ENCODE measurements at places on chromosomes 5 and 9. TPM values are rescaled to one million over a fixed set of nuclear protein-coding genes. Genes with fewer than 3 reads are reported as not detected.

GRCh38 chr5:154377754-154378533 is 67.9 kb upstream of the SAP30L start:
- H3K4me3 ChIP-seq, result no peak overlapping the region
- H3K27ac ChIP-seq, result no peak overlapping the region
- H3K36me3 ChIP-seq, result no peaks in the 10 kb centered on the region
- no peaks in the 10 kb centered on the region for H3K27me3 ChIP-seq

GRCh38 chr5:88145221-88145610 is 123.4 kb downstream of the TMEM161B start:
- H3K4me1 ChIP-seq, result peaks cover 38% of the 10 kb centered on the region
- H3K27me3 ChIP-seq, result no peaks in the 10 kb centered on the region
- no peak for DNase-seq
- no peaks in the 10 kb centered on the region for H3K36me3 ChIP-seq

GRCh38 chr9:19748278-19749126 is 40.3 kb downstream of the SLC24A2 start:
- H3K27ac ChIP-seq, result no peak overlapping the region
- H3K4me1 ChIP-seq, result no peaks in the 10 kb centered on the region
- no peak overlapping the region for H3K4me3 ChIP-seq
- H3K27me3 ChIP-seq, result no peaks in the 10 kb centered on the region
- no peak for DNase-seq
- no peaks in the 10 kb centered on the region for H3K36me3 ChIP-seq

The ARID3C gene
- not detected for total RNA-seq

GRCh38 chr5:163889369-163889768 is 383.9 kb downstream of the MAT2B start:
- H3K27me3 ChIP-seq, result no peaks in the 10 kb centered on the region
- no peak overlapping the region for H3K27ac ChIP-seq
- no peak for DNase-seq
- H3K4me3 ChIP-seq, result no peak overlapping the region
- no peaks in the 10 kb centered on the region for H3K36me3 ChIP-seq

The SNCAIP gene
- 2.6 TPM for total RNA-seq

The MRPL50 gene
- 7.3 TPM for total RNA-seq

GRCh38 chr5:66142417-66142816 is 1.7 kb upstream of the SREK1 start:
- no peaks in the 10 kb centered on the region for H3K36me3 ChIP-seq
- H3K27ac ChIP-seq, result no peak overlapping the region
- peaks cover 21% of the 10 kb centered on the region for H3K4me1 ChIP-seq
- no peaks in the 10 kb centered on the region for H3K27me3 ChIP-seq
- H3K4me3 ChIP-seq, result no peak overlapping the region

The OR4F3 gene
- not detected for total RNA-seq

- H3K36me3 ChIP-seq, result no peaks in the 10 kb centered on the region
- no peak overlapping the region for H3K4me3 ChIP-seq
- H3K27me3 ChIP-seq, result no peaks in the 10 kb centered on the region
- DNase-seq, result peak; percentile 32
Observed at GRCh38 chr9:124284940-124285441, 27.2 kb downstream of the NEK6 start.

- no peaks in the 10 kb centered on the region for H3K27me3 ChIP-seq
- peak; percentile 86 for DNase-seq
- peaks cover 20% of the 10 kb centered on the region for H3K4me1 ChIP-seq
- H3K4me3 ChIP-seq, result no peak overlapping the region
Observed at GRCh38 chr5:115379622-115380344, 83.3 kb upstream of the CCDC112 start.

DNA sequence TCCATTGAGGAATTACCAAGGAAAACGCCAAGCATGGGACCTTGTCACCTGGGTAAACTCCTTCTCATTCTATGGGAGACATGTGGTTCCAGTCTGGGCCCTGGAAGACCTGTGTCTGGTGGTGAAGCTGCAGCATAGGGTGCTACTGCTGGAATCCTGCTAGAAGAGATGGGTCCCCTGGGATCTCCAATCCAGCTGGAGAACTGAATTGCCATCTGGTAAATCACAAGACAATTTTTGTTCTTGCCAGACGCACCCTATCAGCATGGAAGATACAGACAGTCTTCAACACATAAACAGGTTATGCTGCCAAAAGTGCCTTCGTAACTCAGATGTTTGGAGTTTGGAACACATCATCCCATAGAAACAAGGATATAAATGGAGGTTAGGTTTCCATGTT is 424.0 kb upstream of the BRINP1 start:
- no peak overlapping the region for H3K4me3 ChIP-seq
- H3K27ac ChIP-seq, result no peak overlapping the region
- no peak for DNase-seq
- H3K27me3 ChIP-seq, result no peaks in the 10 kb centered on the region
- H3K4me1 ChIP-seq, result no peaks in the 10 kb centered on the region
- H3K36me3 ChIP-seq, result no peaks in the 10 kb centered on the region

The TTC1 gene
- total RNA-seq, result 11.2 TPM

DNA sequence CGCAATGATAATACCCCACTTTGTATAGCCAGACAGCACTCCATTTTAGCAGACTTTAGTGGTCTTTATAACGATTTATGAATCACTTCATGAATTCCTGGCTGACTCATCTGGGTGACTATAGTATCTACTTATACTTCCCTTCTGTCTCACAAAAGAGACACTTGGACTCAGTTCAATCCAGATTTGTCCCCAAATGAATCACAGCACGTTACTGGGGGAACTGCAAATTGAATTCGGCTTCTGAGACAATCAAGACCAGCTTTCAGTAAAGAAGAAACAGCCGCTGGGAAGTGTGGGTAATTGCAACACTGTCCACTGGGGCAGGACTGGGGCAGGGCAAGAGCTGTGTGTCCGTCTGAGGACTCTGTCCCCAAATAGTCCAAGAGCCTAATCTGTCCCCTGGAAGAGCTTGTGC is 337.3 kb upstream of the RFX3 start:
- peaks cover 3% of the 10 kb centered on the region for H3K4me1 ChIP-seq
- H3K36me3 ChIP-seq, result no peaks in the 10 kb centered on the region
- DNase-seq, result peak; percentile 17
- H3K27me3 ChIP-seq, result no peaks in the 10 kb centered on the region

GRCh38 chr9:75962013-75962661 is 71.7 kb downstream of the PCSK5 start:
- H3K27ac ChIP-seq, result no peak overlapping the region
- no peaks in the 10 kb centered on the region for H3K36me3 ChIP-seq
- peaks cover 8% of the 10 kb centered on the region for H3K4me1 ChIP-seq

DNA sequence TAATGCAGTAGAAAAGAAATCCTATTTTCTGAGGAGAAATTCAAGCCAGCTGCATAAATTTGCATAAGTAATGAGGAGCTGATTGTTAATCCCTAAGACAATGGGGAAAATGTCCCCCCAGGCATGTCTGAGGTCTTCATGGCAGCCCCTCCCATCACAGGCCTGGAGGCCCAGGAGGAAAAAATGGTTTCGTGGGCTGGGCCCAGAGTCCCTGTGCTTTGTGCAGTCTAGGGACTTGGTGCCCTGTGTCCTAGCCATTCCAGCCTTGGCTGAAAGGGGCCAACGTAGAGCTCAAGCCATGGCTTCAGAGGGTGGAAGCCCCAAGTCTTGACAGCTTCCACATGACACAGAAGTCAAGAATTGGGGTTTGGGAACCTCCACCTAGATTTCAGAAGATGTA is 357.5 kb downstream of the SPATA31D1 start:
- H3K27me3 ChIP-seq, result no peaks in the 10 kb centered on the region
- H3K36me3 ChIP-seq, result no peaks in the 10 kb centered on the region
- no peak overlapping the region for H3K4me3 ChIP-seq
- no peak for DNase-seq

GRCh38 chr5:44002381-44002901 is 386.8 kb downstream of the FGF10 start:
- DNase-seq, result peak; percentile 92
- no peaks in the 10 kb centered on the region for H3K27me3 ChIP-seq
- H3K4me3 ChIP-seq, result no peak overlapping the region

GRCh38 chr5:68533051-68533450 is 317.5 kb downstream of the PIK3R1 start:
- no peaks in the 10 kb centered on the region for H3K36me3 ChIP-seq
- no peak overlapping the region for H3K27ac ChIP-seq
- H3K4me1 ChIP-seq, result peaks cover 24% of the 10 kb centered on the region
- H3K4me3 ChIP-seq, result no peak overlapping the region
- DNase-seq, result no peak

The TRIP13 gene
- 1.3 TPM for total RNA-seq

The CKMT2 gene
- total RNA-seq, result 4.9 TPM

DNA sequence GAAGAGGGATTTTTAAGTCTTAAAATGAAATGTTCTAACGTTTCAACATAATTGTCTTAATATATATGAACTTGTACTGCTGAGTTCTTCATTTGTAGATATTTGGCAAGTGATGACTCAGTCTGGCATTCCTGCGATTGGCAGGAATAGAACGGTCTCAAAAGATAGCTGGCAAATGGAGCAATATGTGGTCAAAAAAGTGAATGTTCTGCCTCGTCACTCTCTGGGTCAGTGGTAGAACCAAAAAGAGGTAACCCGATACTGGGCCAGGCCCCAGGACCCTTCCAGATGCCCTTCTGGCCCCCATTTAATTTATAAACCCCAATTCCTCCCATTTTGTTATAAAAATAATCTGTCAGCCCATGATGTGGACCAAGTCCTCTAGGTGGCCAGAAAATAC is 39.2 kb downstream of the ZNF366 start:
- H3K4me1 ChIP-seq, result no peaks in the 10 kb centered on the region
- no peaks in the 10 kb centered on the region for H3K27me3 ChIP-seq
- no peaks in the 10 kb centered on the region for H3K36me3 ChIP-seq
- no peak overlapping the region for H3K4me3 ChIP-seq
- no peak for DNase-seq

The RHOBTB3 gene
- total RNA-seq, result 153 TPM

The AIF1L gene
- total RNA-seq, result 4.9 TPM

- DNase-seq, result no peak
- H3K4me3 ChIP-seq, result no peak overlapping the region
- H3K27me3 ChIP-seq, result no peaks in the 10 kb centered on the region
- H3K36me3 ChIP-seq, result no peaks in the 10 kb centered on the region
Observed at GRCh38 chr9:93910598-93910997, 44.6 kb downstream of the BARX1 start.

GRCh38 chr9:87954230-87954629 is 20.1 kb downstream of the CDK20 start:
- no peak overlapping the region for H3K27ac ChIP-seq
- H3K36me3 ChIP-seq, result no peaks in the 10 kb centered on the region
- DNase-seq, result no peak
- no peaks in the 10 kb centered on the region for H3K4me1 ChIP-seq
- no peak overlapping the region for H3K4me3 ChIP-seq
- H3K27me3 ChIP-seq, result no peaks in the 10 kb centered on the region

DNA sequence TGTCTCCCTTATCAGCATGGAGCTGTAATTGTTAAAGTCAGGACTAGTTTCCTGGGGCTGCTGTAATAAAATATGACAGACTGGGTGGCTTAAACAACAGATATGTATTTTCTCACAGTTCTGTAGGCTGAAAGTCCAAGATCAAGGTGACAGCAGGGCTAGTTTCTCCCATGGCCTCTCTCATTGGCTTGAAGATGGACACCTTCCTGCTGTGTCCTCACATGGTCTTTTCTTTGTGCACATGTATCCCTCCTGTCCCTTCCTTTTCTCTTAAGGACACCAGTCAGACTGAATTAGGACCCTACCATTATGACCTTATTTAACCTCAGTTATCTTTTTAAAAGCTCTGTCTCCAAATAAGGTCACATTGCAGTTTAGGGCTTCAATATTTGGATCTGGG is 700.5 kb upstream of the MEF2C start:
- H3K27me3 ChIP-seq, result no peaks in the 10 kb centered on the region
- DNase-seq, result no peak
- H3K4me1 ChIP-seq, result no peaks in the 10 kb centered on the region
- H3K4me3 ChIP-seq, result no peak overlapping the region
- H3K36me3 ChIP-seq, result no peaks in the 10 kb centered on the region

The APBA1 gene
- total RNA-seq, result 3.6 TPM

- H3K27me3 ChIP-seq, result no peaks in the 10 kb centered on the region
- no peak overlapping the region for H3K4me3 ChIP-seq
- H3K4me1 ChIP-seq, result peaks cover 5% of the 10 kb centered on the region
- no peak overlapping the region for H3K27ac ChIP-seq
Observed at GRCh38 chr5:149596712-149597111, 15.4 kb downstream of the ARHGEF37 start.

- H3K27me3 ChIP-seq, result no peaks in the 10 kb centered on the region
- H3K4me1 ChIP-seq, result no peaks in the 10 kb centered on the region
- H3K4me3 ChIP-seq, result no peak overlapping the region
- no peak for DNase-seq
Observed at GRCh38 chr5:77924081-77924480, 147.9 kb upstream of the TBCA start.
